Stimulated activated CD4-positive, alpha-beta T cell treated with anti-CD3 and anti-CD28 coated beads, Interleukin-2, amount 100 ng/mL, for 24 hours (primary cell): ENCODE measurements at places on chromosomes 4 and X.

GRCh38 chr4:11631416-11631815 is 202.7 kb upstream of the HS3ST1 start:
- DNase-seq, result no peak

DNA sequence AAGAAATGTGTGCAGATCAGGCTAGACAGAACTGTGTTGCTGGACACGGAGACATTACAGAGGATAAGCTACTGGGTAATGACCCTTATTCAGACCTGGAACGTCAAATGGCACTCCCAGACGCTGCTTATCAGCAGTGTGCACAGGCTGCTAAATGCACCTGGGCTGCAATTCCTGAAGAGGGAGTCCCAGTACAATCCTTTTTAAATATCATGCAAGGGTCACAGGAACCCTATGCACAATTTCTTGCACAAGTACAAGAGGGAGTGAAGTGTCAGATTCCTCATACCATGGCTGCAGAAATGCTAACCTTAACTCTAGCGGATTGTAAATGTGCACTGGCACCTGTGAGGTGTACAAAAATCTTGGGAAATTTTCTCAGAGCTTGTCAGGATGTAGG is 16.9 kb downstream of the SPIN2B start:
- DNase-seq, result no peak

DNA sequence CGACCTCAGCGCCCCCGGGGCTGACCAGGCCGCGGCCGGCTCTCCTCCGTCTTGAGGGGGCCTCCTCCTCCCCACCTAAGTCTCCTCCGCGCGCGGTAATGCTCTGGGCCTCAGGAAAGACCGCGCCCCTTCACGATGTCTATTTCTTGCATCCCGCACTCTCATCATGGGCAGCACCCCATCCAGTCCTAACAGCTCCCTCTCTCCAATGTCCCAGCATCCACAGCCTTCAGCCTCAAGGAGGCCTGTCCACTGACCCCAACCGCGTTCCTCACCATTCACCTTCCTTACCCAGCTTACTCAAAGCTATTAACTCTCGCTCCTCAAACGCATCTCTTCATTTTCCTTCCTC is 77.5 kb downstream of the MAGED4 start:
- DNase-seq, result no peak

- no peak for DNase-seq
Observed at GRCh38 chr4:21893136-21893535, 55.4 kb downstream of the KCNIP4 start.

- no peak for DNase-seq
Observed at GRCh38 chrX:3191796-3192195, 150.5 kb downstream of the ARSF start.

DNA sequence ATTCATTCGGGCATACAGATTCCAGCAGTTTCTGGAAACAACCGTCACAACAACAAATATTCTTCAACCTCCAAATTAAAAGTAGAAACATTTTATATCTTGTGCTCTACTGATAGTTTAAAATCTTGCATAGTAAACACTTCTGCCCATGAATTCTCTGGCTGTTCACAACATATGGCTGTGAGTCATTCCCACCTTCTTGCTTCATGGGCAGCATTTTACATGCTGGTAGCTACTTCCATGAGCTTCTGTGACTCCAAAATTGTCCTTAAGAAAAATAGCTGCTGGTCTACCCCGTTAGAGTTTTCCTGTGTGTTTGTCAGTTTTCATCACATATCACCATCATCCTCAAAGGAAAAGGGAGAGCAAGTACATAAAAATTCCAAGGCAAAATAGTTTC is 22.7 kb downstream of the PNPLA4 start:
- DNase-seq, result no peak

DNA sequence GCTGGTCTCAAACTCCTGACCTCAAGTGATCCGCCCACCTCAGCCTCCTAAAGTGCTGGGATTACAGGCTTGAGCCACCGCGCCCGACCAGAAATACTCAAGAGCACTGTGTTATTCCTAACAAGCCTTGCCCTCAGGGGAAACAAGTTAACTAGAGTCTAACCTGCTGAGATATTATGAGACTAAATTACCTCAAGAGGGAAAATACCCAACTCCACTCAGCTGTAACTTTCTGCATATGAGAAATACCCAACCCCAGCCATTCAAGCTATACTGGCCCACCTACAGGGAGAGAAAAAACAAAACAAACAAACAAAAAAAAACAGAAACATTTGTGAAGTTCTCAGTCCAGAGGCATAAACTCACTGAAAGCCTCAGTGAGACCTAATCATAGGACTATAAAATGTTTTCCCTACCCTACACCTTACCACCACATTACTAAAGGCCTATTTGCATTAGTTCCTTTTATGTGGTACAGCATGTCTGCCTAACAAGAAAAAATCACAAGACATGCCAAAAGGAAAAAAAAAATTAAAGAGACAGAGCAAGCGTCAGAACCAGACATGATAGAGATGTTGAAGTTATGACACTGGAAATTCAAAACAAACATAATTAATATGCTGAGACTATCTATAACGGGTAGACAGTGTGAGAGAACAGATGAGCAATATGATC is 876.0 kb downstream of the FSTL5 start:
- DNase-seq, result no peak

DNA sequence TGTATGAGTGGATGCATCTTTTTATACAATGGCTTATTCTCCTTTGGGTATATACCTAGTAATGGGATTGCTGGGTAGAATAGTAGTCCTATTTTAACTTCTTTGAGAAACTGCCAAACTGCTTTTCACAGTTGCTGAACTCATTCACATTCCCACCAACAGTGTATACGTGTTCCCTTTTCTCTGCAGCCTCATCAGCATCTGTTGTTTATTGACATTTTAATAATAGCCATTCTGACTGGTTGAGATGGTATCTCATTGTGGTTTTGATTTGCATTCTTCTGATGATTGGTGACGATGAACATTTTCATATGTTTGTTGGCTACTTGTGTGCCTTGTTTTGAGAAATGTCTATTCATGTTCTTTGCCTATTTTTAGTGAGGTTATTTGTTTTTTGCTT is 687.0 kb upstream of the EPHA5 start:
- DNase-seq, result no peak
